NCI-H226 (cell line): ENCODE measurements at places on chromosomes 4 and X.

DNA sequence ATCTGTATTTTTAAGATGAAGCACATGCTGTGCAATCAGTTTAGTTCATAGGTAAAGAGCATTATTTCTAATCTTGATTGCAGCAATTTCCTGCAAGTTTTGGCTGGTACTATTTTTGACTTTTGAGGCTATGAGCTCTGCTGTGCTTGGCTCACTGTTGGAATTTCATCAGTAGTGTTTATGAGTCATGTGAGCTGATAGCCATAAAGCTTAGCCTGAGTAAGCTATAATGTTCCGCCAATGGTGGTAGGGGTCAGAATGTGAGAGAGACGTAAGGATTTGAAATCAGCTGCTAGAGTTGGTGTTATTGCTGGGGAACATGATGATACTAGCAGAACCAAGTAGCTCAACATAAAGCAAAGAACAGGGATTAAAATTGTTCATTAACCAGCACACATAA, 590.9 kb upstream of the GNPDA2 start:
- DNase-seq = peak; percentile 68

DNA sequence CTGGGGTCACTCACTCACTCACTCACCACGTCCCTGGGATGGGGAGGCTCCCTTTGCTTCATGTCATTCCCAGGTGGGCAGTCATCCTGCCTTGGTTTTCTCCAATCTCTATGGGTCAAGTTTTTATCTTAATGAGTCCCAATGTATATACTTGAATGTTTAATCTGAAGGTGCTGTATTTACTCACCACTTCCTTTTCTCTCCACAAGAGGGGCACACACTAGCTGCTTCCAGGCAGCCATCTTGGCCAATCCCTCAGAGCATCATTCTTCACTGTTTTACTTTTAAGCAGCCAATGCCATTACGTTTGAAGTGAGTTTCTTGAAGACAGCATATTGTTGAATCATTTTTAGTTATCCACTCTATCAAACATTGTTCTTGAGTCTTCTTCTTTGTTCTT, 153.4 kb upstream of the ARSJ start:
- no peak for DNase-seq

GRCh38 chr4:11021333-11021732, 336.8 kb upstream of the CLNK start:
- no peak for DNase-seq

DNA sequence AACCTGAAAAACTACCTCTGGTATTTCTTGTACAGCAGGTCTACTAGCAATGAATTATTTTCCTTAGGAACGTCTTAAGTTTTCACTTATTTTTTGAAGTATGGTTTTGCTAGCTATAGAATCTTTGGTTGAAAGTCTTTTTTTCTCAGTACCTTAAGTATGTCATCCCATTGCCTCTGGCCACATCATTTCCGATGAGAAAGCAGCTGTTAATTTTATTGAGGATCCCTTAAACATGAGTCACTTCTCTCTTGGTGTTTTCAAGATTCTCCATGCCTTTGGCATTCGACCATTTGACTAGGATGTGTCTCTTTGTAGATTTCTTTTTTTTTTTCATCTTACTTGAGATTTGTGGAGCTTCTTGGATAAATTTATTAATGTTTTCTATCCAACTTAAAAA, 803.8 kb upstream of the AMOT start:
- peak; percentile 56 for DNase-seq

DNA sequence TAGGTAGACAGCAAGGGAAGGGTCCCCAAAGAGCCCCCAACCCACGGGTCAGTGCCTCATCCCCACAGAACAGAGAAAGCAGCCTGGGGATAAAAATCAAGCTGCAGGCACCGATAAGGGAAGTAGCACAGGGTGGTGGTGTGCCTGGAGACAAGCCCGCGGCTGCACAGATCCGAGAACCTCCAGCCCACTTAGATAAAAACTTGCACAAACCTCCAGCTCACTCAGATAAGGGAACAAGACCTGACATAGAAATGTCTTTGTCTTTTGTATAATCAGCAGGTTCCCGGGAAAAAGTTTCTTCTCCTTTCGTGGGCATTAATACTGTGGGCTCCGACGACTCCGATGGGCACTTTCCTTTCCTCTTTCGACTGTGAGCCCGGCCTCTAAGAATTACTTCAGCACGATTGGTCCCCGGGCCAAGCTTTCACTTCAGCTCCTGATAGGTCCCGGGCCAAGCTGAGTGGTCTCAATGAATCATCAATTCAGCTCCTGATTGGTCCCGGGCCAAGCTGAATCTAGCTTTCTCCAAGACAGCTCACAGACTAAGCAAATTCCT, 32.4 kb downstream of the PRDX4 start:
- no peak for DNase-seq

DNA sequence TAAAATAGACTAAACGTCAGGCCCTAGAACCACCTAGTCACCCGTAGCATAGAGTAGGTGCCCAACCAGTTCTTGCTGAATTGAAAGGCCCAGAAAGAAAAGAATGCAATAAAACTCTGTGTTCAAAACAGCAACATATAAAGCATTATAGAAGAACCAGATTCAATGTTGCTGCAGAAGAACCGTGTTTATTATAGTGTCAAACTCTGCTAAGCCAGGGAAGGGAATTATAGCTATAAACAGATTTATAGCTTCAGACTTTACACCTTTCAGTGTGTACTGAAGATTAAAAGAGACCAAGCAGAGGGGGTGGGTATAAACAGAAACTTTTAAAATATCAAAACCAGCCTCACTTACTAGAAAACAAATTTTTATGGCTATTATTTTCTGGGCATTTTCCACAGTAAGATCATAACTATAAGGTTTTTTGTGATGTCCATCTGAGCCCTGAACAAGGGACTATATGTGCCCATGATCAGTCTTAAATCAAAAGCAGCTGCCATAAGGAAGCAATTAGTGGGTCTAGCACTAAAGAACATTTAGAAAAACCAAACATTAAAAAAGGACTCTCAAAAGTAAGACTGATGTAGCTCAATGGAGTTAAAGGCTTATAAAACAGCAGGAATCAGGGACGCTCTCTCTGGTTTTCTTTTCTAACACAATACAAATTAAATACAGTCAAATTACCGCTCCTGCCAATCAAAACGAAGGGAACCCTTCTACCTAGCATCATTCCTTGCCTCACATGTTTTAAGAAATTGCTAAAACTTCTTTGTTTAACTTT, 219.7 kb upstream of the ETNPPL start:
- DNase-seq = no peak

DNA sequence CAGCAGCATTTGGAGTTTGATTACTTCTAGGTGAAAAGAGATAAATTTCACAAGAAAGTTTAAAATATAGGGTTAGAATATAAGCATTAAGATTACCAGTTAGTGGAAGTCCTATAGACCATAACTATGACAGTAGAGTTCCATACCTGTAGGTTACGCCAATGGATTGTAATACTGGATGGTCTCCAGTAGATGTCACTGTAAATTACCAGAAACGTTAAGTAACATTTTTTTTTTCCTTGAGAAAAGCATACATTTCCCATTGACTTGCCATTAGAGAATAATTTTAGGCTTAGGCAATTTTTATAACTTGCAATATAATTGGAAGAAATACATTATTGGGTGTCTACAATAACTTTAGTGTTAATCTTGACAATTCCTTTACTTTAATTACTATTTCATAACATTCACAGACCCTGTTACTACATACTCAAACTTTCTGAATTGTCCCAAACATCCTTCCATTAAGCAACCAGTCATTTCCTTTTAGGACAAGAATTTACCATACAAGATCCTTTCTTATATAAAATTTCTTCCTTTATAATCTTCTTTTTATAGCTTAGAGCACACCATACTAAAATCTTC, 304.1 kb upstream of the TECRL start:
- no peak for DNase-seq

- no peak for DNase-seq
Measured at GRCh38 chr4:112379306-112379705, 82.1 kb downstream of the ALPK1 start.
